ENCODE measurements at places on chromosomes 16 and 17. TPM values are rescaled to one million over a fixed set of nuclear protein-coding genes. Genes with fewer than 3 reads are reported as not detected.

Gene GUCY2D
- total RNA-seq = not detected

Gene TP53TG3D
- not detected for total RNA-seq

DNA sequence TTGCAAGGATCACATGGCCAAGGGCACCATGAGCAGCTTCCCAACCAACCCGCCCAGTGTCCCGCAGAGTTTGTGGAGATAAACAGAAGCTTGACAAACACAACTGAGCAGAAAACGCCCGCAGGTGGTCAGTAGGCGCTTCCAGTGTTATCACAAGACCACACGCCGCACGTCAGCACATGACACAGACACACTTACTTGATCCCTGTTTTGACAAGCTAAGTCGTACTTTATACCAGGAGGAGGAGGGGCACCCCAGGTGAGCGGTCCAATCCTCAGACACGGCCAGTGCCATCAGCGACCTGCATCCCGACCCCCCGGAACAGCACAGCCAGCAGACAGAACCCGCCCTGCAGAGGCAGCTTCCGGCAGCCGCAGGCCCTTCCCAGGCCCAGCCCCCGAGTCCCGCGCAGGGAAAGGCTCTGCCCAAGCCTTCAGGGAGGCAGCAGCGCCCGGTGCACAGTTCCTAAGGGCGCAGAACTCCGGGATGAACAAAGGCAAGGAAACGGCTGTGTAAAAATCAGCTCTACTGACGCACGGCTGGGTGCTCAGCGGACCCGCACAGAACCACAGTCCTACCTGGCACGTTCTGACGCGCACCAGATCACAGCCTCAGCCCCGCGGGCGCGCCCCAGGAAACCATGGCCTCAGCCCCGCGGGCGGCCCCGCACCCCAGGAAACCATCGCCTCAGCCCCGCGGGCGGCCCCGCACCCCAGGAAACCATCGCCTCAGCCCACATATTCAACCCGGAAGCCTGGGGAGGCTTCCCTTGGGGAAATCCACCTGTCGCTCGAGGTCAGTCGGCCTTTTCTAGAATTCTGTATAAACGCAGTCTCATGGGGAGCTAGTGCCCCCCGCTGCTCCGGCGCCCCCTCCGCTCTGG is 27.8 kb downstream of the AXIN1 start:
- no peak overlapping the region for H3K27ac ChIP-seq
- H3K4me3 ChIP-seq = peak overlapping the region; percentile 56
- H3K27me3 ChIP-seq = peaks cover 2% of the 10 kb centered on the region

GRCh38 chr17:77736721-77737120 is 221.8 kb upstream of the TNRC6C start:
- DNase-seq = no peak
- no peak overlapping the region for H3K4me3 ChIP-seq
- no peaks in the 10 kb centered on the region for H3K4me1 ChIP-seq
- no peak overlapping the region for H3K27ac ChIP-seq
- no peaks in the 10 kb centered on the region for H3K36me3 ChIP-seq
- H3K27me3 ChIP-seq = peaks cover 30% of the 10 kb centered on the region
